Endodermal cell (in vitro differentiated cells): ENCODE measurements at places on chromosomes 4 and X. TPM values are rescaled to one million over a fixed set of nuclear protein-coding genes. Genes with fewer than 3 reads are reported as not detected.

Gene OTC
- total RNA-seq = not detected in 2 replicates

GRCh38 chrX:8845469-8845868 is 44.3 kb upstream of the FAM9A start:
- H3K4me1 ChIP-seq = no peaks in the 10 kb centered on the region
- no peak overlapping the region for H3K27ac ChIP-seq
- H3K4me3 ChIP-seq = no peak overlapping the region
- DNase-seq = no peak

- no peaks in the 10 kb centered on the region for H3K4me1 ChIP-seq
- no peak overlapping the region for H3K27ac ChIP-seq
- H3K27me3 ChIP-seq = no peaks in the 10 kb centered on the region
- no peak overlapping the region for H3K4me3 ChIP-seq
These were observed 101.6 kb downstream of the FAM193A start for GRCh38 chr4:2637956-2638552.

Gene USP27X
- 6.2 to 9.2 TPM (median 8.2 TPM) in 3 replicates for total RNA-seq

Gene TMEM35A
- 0.67 to 0.80 TPM (median 0.73 TPM) in 3 replicates for total RNA-seq

DNA sequence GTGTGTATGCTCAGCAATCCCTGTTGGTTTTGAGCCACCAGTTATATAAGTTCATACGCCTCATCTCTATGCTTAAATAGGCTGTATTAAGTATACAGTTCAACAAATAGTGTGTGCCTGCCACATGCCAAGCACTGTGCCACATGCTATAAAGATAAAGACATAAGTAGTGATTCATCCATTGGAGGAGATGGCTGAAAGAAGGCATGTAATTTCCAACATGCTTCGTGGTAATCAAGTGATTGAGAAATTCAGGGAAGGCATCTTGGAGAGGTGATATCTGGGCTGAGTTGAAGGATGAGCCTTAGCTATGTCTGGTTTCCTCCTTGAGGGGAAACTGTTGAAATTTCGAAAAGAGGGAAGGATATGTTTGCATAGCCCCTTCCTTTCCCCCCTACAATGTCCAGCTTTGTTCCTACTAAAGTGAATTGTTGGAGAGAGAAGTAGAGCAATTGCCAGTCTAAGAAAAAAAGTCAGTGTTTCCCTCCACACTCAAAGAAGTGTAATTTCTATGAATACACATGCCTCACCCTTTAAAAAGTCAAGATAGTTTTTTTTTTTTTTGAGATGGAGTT is 96.5 kb downstream of the ARHGAP10 start:
- H3K4me1 ChIP-seq = no peaks in the 10 kb centered on the region
- no peak overlapping the region for H3K4me3 ChIP-seq
- no peaks in the 10 kb centered on the region for H3K27me3 ChIP-seq

DNA sequence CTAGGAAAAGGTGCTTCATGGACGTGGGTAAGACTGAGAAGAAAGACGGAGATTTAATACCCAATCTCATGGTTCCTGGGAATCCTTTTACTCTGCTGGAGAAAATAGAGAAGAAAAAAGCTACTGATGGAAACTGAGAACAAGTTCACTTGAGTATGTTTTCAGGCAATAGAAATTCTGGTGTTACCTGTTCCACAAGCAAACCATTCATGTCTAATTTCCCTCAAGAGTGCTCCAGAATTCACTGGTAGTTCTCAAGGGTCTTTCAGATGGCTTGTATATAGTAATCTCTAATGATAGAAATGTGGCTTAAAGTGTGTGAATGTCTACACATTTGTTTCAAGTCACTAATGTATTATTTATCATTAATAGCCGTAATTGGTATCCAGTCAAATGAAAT is 22.5 kb downstream of the SETD7 start:
- no peak overlapping the region for H3K4me3 ChIP-seq
- H3K36me3 ChIP-seq = peaks cover 66% of the 10 kb centered on the region
- H3K4me1 ChIP-seq = no peaks in the 10 kb centered on the region
- no peak for DNase-seq
- peak overlapping the region; percentile 50 for H3K27ac ChIP-seq
